ENCODE measurements at places on chromosomes 3 and 15.

DNA sequence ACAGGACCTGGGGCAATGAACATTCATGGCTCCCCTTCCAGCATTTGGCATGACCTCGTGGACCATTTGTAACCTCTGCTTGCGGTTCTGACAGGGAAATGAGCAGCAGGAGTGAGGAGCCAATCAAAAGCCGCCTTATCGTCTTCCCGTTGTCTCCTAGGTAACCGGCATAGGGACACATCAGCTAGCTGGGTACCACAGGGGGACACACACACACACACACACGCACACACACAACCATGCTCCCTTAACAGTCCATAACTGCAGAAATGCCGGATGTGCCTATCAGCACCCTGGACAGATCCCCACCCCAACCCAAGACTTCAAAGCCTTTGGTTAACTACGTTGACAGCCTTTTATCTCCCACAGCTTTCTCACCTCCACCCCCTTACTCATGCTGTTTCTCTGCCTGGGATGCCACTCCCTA lies 53.4 kb upstream of the CCDC174 start:
- peak; percentile 75 for DNase-seq

GRCh38 chr3:152720951-152721718 lies 113.8 kb upstream of the P2RY1 start:
- no peak for DNase-seq

DNA sequence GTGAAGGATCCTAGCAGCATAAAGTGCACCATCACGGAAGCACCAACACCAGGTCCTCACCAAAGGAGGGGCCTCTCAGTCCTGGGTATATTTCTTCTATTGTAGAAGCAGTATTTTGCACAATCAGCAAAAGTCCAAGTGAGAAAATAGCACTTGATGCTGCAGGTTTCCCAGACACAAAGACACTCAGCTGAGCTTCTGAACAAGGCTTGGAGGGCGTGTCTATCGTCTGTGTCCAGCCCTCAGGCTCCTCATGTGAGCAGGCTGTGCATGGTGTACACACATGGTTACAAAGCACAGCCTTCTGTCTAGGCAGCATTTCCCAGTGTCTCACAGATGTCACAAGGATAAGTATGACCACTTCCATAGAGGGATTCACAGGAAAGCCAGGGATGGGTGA lies 98.3 kb upstream of the SPATA12 start:
- no peak for DNase-seq

DNA sequence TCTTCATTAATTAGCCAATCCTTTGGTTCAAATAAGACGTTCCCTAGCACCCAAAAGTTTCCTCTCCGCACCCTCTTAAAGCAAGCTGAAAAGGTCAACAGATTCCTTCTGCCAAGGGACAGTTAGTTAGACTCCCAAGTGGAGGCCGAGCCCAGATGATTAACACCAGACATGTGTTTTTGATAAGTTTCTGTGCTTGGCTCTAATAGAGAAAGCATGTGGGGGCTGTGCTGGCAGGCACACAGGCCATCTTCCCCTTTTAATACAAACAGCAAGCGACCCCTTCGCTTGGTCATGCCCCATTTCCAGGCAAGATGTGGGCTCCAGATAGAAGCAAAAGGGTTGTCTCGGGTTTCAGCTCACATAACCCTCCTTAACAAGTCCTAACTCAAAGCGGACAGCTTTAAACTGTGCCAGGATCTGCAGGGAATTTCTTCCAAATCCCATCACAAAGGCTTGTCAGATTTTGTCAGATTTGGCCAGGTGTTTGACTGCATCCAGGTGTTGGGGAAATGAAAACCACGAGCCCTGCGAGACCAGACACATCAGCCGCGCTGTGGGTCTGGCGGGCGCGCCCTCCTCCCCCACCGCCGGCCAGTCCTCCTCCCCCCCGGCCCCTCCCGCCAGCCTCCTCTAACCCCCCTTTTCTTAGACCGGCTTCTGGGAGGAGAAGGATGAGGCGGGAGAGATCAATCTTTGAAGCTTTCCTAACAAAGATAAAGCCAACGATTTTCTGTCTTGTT lies 3.3 kb downstream of the HES1 start:
- DNase-seq, result peak; percentile 76

GRCh38 chr15:47196048-47196447 lies 521.3 kb upstream of the SEMA6D start:
- DNase-seq, result peak; percentile 72

DNA sequence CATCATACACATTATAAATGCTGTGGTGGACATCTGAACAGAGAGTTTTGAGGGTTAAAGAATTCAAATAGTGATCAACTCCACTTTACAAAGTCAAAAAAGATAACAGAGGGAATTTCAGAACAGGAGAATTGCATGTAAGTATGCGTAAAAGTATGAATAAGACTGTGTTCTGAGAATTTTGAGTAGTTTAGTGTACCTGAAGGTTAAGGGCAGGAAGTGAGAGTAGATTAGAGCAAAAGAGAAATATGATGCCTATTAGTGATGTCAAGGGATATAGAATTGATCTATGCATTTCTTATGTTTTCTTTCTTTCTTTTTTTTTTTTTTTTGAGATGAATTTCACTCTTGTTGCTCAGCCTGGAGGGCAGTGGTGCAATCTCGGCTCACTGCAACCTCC lies 53.1 kb downstream of the TP63 start:
- no peak for DNase-seq

GRCh38 chr15:85718271-85718971 lies 76.3 kb downstream of the KLHL25 start:
- DNase-seq, result no peak

DNA sequence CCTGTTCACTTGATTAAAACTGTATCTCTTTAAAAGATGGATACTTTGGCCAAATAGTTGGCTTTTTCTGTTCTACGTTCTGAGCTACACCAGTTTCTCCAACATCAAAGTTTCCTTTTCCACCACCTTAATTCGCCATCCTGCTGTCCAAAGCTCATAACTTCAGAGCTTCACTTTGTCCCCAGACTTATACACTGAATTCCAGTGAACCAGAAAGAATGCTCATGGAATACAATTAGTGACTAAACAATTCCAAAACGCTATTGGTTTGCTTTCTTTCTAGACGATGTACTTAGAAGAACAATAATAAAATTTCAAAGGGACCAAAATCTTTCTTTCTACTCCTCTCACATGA lies 23.2 kb downstream of the GPR15 start:
- DNase-seq, result no peak

DNA sequence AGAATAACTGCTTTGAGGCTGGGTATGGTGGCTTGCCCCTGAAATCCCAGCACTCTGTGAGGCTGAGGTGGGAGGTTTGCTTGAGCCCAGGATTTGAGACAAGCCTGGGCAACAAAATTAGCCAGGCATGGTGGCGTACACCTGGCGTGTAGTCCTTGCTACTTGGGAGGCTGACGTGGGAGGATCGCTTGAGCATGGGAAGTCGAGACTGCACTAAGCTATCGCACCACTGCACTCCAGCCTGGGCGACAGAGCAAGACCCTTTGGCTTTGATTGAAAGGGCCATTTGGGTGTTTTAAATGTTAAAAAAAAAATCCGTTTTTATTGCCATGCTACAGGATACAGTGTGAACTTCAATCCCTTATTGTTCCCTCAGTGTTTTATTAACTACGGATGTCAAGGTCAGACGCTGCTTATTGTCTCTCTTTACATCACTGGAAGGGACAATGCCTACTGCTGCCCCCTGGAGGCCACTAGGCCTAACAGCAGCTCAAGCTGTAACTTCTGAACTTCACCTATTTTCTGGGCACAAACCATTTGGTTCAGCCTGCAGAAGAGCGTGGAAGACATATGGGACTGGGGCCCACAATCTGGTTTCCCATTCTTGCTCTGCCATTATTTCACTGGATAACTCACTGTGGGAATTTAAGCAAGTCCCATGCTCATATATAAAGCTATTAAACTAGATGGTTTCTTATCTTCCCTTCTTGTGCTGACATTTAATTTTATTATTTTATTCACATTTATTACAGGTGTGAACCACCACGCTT lies 15.3 kb upstream of the IREB2 start:
- peak; percentile 78 for DNase-seq

DNA sequence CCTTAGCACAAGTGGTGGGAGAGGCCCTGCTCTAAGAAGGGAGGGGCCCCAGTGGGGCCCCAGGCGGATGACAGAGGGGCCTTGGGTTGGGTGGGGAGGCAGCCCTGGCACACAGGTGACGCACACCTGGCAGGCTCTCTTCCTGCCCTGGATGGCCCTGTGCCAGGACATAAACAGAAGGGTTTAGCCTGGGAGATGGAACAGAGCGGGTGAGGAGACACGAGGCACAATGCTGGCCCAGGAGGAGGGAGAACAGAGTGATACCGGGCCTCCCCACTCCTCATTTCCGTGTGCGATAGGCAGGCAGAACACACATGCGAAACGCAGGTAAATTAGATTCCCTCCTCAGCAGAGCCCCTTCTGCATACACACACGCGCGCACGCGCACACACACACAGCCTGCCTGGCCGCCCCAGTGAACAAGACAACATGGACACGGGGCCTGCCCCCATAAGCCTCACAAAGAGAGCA lies 39.8 kb downstream of the IDH2 start:
- DNase-seq, result peak; percentile 50

GRCh38 chr3:132326251-132326650 lies 9.0 kb downstream of the ACP3 start:
- no peak for DNase-seq

GRCh38 chr3:171173736-171174135 lies 147.2 kb upstream of the SLC2A2 start:
- no peak for DNase-seq

GRCh38 chr15:22226034-22226790 lies 145.9 kb downstream of the OR4M2 start:
- DNase-seq, result no peak

DNA sequence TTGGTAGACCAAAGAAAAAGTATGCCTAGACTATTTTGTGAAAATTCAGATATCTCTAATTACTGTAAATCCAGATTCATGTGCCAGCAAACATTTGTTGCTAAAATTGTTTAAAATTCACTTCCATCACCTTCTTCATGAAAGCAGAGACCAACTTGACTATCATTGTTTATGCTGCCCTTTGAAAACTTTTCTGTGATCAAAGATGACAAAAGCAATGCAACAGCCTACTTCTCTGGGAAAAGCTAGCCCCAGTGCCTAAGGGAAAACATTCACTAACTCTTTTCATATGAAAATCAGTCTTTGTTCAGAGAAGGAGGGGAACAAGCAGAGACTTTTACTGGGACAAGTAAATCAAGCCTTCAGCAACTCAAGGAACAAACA lies 178.0 kb upstream of the P2RY1 start:
- DNase-seq, result no peak
